Iris pigment epithelial cell (primary cell): ENCODE measurements at places on chromosomes 2 and 18.

DNA sequence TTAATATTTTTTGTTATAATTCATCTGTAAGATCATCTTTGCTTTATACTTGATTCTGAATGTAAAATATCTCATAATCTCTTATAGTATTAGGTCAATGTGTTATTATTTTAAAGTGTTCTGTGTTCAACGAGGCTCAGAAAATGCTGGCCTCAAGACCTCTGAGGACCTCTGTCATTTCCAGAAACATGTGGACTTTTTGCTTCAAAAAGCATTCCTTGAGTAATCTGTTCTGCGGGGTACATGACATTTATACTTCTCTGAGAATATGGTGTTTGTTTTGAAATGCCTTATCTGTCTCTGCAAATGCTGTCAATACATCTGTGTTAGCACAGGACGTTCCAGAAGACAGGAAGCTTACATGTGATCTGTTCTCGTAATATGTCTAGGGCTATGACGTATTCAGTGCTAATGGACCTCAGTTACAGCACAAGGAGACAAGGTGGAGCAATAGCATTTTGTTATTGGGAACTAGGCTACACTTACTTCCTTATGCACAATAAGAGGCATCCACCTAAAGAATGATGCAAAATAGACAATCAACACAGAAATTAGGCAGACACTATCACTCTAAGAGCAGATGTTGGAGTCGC is 37.6 kb upstream of the IL1RL1 start:
- DNase-seq: peak; percentile 95

- no peak for DNase-seq
Observed at GRCh38 chr18:79627750-79628294, 51.8 kb upstream of the CTDP1 start.

- DNase-seq: no peak
Observed at GRCh38 chr2:151359768-151360461, 2.5 kb downstream of the TNFAIP6 start.

DNA sequence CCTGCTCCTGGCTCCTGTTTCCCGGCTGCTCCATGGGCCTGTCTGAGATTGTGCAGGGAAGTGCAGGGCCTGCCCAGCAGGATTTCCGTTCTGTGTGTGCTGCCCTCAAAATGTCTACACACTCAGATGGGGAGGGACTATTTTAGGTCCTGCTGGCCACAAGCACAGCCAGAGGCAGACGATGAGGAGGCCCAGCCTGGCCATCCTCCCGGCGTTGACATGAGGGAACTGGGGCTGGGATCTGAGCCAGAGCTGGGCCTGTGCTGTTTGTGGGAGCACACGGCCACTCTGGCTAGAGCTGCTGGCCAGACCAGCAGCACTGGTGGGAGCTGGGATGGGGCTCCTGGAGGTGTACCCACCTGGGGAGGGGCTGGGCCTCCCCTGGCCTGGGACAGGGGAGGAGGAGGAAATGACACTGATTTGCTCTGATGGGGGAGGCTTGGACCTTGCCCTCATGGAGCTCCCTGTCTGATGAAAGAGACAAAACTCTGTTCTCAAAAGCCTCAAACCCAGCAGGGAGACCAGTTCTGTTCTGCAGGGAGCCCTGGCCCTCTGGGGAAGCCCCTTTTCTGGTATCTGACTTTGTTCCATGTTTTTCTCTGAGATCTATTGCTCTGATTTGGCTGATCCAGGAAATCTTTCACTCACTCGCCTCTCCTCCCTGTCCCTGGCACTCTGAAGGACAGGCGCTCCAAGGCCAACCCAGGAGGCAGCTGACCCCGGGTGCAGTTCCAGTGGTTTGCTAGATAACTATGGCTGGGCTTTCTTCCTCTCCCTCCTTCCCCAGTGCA is 161.8 kb downstream of the DYSF start:
- peak; percentile 17 for DNase-seq

- DNase-seq: peak; percentile 31
Observed at GRCh38 chr2:227222292-227222691, 57.9 kb downstream of the COL4A3 start.

DNA sequence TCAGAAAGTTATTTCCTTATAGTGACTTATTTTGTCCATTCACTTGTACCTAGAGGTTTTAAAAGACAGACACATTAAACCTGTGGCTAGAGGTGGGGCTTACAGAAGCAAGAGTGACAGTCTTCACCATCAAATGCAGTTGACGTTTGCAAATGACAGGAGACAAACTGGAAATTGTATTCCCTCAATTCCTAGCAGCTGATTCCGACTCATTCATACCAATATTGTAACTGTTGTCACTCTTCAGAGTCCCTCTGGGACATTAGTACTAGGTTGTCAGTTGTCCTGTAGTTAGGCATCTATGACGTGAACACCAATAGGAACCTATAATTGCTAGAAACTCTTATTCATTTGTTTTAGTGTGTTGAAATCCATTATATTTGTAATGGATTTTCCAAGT is 794.7 kb downstream of the DCC start:
- DNase-seq: no peak

DNA sequence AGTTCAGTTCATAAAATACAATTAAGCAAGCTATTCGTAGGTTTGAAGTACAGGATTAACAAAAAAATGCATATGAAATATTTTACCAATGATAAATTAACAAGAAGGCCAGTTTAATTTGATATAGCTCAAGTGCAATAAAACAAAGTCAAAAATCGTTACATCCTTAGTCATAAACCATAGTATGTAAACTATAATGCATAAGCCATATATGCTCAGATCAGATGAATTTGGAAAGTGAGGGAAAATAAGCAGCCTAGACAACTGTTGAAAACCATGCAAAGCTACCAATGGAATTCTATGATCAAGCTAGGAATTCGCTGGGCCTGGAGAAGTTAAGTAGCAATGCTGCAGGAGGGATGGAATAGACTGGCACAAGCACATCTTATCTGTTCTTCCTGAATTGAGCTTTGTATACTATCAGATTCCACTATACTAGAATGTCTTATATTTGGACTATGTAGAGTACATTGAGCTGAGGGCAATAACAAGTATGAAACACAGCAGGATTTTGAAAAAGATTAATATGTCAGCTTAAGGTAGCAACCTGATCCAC is 682.0 kb downstream of the IRS1 start:
- DNase-seq: peak; percentile 47

- no peak for DNase-seq
Observed at GRCh38 chr2:182890305-182890704, 23.9 kb upstream of the FRZB start.

GRCh38 chr2:203993011-203993410 is 56.4 kb downstream of the ICOS start:
- no peak for DNase-seq

DNA sequence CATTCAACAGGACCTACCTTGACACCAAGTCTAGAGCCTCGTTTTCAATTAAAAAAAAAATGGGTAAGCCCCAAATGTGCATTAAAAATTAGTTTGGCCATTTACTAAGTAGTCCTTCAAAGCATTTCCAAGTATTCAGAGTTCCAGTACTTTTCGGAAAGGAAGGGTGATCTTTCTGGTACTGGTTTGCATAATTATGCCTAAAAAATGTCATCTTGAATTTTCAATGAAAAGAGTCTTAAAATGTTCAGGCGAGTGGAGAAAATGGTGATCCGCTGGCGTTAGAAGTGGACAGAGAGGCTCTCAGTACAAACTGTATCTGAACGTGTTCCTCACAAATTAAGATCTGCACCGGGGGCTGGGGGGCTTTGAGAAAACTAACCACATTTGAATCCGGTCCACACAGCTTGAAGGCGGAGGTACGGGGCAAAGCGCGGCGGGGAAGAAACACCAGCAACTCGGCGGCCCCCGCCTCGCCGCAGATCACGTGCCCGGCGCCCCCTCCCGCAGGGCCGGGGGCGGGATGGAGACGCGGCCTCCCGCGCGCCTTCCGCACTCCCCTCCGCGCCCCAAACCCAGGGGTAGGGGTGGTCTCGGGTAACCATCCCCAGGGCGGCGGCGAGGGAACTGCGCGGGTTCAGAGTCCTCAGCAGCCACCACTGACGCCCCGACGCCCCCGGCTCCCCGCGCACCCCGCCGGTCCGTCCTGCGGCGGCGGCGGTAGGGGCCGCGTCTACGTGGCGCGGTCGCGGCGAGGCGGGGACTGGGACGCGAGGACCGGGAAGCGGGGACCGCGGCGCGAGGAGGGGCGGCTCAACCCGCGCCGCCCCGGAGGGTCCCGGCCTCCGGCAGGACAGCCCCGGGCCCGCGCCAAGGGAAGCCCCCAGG is 564 bp downstream of the LPIN2 start:
- peak; percentile 40 for DNase-seq

- DNase-seq: no peak
Observed at GRCh38 chr2:192072778-192073177, 122.0 kb downstream of the TMEFF2 start.

DNA sequence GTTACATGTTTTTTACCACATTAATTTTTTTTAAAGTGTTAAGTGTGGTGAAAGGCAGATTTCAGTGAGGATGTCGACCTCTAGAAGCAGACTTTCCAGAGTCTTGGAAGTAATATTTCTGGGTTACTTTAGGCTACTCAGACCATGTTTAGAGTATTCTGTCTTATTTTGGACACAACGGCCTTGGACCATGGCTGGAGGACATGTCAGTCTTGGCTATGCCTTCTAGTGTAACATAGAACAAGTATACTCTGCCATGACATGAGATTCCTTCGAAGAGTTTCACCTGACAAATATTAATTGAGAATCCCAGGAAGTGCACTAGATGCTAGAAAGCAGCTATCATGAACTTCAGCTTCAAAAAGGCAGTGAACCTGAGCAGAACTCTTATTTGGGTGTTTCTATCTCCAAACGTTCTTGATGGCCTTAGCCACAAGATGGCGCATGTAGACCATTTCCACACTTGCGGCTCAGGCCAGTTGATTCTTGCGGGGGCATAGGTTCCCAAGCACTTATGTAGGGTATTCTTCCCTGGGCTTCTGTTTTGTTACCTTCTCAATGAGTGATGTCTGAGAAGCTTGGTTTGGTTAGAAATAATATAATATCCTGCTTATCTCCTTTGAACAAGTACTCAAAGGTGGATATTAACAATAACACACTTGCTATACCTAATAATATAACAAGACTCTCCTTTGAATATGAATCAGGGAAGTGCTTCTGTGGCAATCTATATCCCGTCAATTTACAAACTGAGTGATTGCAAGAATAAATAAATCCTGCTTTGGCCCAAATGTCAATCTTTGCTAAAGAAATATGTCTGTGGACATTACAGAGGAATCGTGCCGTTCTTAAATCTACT is 62.0 kb downstream of the CACNB4 start:
- peak; percentile 72 for DNase-seq

DNA sequence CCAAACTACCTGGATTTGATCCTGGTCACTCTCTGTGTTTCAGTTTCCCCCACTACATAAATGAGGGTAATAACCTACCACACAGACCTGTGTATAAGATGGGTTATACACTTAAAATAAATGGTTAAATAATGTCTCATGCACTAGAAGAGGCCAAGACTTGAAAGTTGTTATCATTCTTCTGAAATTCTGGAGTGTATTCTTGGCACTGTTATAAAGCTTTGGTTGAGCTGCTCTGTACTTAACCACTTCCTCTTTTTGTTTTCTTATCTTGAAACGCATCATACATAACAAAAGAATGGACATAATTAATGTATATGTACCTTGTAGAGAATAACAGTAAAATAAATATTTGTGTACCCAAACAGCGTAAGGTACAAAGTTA is 281.0 kb downstream of the AFF3 start:
- DNase-seq: peak; percentile 58

DNA sequence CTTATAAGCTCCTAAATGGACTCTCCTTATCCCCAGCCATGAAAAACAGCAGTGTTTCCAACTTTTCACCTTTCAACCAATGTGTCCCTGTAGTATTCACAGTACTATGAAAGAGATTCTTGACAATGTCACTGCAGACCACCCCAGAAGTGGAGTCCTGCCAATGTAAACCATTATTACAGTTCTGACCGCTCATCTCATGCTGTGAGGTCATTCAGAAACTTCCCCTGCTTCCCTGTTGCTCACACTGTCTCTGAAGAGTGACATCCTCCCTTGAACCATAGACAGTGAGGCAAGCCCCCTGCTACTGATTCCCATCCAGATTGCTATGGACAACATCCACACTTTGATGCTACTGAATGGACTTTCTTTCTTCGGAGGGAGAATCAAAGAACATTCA is 1523.7 kb upstream of the ACVR2A start:
- DNase-seq: peak; percentile 73

DNA sequence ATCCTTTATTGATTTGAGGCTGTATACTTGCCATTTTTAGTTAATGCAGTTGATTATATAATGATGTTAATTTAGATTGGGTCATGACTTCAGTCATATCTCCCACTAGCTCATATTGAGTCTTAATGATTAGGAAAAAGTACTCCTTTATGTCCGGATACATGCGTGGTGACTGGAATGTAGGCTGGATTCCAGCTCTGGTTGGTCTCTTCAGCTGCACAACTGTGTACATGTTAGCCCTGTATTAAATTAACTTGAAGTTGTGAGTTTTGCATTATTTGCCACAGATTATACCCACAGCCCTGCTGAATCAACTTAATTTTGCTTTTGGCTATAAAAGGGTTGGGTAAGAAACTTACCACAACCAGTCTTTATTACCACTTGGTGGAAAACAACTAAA is 22.5 kb downstream of the MOB4 start:
- peak; percentile 43 for DNase-seq

- DNase-seq: no peak
Observed at GRCh38 chr2:33344230-33344629, 132.2 kb upstream of the RASGRP3 start.

DNA sequence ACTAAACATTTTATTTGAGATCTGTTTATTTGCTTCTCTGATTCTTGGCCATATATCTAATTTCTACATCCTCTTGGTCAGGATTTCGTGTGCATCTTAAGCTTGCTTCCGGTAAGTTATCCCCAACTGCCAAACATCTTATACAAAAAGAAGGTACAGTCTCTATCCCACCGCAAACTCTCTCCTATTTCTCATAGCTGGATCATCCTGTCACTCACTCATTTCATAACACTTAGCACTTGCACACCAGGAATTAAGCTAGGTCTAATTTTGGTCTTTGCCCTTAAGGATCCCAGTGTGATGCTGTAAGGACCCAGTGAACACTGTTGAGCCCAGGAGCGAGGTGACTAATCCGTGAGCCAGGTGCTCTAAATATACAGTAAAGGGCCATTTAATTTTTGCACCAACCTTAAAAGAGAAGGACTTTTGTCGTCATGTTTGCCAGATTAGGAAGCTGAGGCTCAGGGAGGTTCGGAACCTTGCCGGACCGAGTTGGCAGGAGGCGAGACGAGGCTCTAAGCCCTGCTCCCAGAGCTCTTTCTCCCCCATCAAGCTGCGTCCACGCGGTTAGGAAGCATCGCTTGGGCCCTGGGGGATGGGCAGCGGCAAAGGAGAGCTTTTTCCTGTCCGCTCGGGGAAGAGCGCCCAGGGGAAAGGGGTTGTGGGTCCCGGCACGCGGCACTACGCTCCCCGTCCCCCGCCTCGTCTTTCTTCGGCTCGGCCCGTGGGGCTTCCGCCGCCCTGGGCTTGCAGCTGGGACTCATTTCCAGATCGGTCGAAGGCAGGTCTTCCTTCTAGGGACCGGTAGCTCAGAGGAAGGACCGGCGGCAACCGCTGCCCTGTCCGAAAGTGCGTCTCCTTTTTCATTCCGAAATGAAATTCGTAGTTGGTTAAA is 4.1 kb upstream of the ITPRIPL1 start:
- DNase-seq: no peak
